Smooth muscle cell of the brain vasculature (primary cell): ENCODE measurements at places on chromosomes 5 and 9.

GRCh38 chr5:14507156-14507941 lies 74.2 kb upstream of the OTULINL start:
- DNase-seq: no peak

- peak; percentile 94 for DNase-seq
These were observed 32.9 kb upstream of the STXBP1 start for GRCh38 chr9:127578952-127579853.

DNA sequence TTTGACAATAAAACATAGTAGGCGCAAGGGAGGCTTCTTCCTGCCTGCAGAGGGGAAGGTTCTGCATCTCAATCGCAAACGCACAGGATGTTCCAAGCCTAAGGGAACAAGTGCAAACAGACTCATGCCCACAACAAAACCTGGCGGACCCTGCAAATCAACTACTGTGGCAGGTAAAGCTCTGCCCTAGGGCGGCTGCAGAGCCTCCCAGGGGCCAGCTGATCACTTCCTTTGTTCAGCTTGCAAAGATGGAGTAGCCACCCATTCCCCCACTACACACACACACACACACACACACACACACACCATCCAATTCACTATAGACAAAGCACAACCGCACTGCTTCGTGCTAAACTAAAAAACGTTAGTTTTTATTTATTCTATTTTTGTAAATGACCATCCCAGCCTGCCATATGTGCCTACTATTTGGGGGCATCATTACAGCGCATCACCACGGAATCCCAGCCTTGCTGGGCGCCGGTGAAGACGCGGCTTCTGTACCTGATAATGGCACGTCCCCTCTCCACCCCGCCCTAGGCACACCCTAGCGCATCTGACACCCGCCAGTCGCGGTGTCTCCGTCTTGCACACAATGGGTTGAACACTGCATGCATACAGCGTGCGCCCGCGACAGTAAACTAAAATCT lies 57.6 kb downstream of the DPYSL3 start:
- DNase-seq: no peak

DNA sequence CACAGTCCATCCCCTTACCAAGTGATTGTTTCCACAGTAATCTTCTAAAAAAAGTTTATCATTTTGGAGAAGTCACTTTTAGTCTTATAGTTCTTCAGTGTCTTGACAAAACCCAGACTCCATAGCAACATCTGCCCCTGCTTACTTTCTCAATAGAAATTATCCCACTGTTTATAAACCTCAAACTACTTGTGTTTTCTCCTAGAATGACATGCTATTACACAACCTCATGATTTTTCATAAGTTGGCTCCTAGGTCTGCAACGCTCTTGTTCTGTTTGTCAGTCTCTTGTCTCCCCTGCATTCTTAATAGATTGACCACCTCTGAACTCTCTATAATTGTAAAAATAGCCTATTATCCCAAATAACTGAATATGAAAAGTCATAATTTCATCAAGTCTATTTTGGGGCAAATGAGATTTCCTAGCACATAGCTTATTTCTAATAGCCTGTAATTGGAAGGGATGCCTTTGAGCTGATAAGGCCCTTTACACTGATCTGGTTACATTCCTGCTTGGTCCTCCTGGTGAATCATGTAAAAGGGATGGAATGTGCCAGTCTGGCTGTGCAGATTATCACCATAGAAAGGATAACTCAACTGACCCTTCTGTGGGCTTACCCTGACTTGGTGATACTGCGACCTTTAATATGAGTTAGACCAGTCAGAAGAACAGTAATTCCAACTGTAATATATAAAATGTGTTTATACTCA lies 69.6 kb downstream of the CHSY3 start:
- DNase-seq: no peak

GRCh38 chr5:157269165-157269671 lies 3.3 kb downstream of the CYFIP2 start:
- DNase-seq: no peak

- DNase-seq: peak; percentile 63
These were observed 49.0 kb downstream of the NPR3 start for GRCh38 chr5:32760091-32760509.

- DNase-seq: no peak
These were observed 427.1 kb downstream of the PRELID2 start for GRCh38 chr5:145408048-145408341.

GRCh38 chr5:1239505-1240251 lies 14.5 kb downstream of the SLC6A18 start:
- no peak for DNase-seq

DNA sequence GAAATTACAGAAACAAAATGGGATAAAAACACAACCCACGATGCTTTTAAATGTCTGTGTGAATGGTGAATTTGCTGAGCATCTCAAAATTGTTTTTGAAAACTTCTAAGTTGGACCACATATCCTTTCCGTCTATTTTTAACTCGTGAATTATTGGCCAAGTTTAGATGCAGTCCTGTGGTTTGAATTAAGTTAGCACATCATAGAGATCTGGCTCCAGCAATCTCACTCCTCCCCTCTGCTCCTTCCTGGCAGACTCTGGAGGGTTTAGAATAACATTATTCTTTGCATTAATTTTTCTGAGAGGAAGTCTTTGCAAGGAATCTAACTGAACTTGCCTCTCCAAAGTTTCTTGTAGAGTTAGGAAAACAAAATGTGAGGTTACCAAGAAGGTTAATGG lies 14.5 kb upstream of the ANKRD55 start:
- no peak for DNase-seq

DNA sequence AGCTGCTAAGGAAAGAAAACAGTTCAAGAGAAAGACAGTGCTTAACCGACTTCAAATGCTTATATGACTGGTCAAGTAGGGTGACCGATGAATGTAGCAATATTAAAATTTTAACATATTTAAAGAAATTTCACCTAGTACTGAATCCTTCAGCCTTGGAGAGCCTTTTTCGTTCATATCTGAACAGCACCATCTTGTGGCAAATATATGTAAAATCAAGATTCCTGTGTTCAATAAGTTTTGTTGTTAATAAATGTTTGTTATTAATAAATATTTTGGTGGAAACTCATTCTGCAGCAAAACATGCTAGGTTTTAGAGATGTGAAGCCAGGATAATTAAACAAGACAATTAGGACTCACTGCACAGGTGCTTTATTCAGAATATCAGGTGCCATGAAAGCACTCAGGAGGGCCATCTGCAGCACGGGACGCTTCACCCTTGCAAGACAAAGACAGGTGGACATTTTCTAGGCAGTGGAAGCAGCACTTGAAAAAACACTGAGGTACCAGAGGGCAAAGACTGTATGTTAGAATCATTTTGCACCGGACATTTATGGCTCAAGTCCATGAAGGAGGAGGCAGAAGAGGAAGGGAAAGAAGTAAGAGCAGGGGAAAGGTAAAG lies 15.6 kb downstream of the TICAM2 start:
- no peak for DNase-seq

- DNase-seq: no peak
These were observed 20.7 kb upstream of the STARD4 start for GRCh38 chr5:111532886-111533582.

- no peak for DNase-seq
These were observed at the start of gene PCDHB16 for GRCh38 chr5:141182248-141182647. TSS of gene PCDHB16 (plus strand) at chr5:141182387. CDS start at chr5:141182560, 173 bp downstream.

- DNase-seq: no peak
These were observed 144.8 kb upstream of the ADCY2 start for GRCh38 chr5:7251132-7251531.

DNA sequence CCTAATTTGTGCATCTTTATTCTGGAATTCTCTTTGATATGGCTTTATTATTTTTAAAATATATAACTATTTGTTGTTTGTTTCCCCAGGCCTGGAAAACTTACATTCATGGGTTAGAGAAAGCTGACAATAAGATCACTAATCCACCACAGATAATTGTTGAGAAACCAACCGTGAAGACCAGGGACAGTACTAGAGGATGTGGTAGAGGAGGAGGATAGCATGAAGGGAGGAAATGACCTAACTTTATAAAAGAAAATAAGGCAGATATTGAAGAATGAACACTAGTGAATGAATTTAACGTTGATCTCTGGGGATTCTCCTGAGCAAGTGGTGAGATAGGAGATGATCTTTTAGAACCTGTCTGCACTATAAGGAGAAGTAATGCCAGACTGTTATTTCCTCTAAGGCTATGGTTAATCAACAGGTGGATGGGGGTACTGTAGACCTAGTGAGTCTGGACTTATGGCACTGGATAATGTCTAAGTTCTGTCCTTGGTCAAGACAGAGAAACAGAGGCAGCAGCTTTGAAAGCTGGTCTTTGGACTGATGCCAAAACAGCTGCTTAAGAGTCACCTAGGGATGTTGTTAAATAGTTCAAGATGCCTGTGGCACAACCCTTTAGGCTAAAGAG lies 52.4 kb downstream of the NREP start:
- DNase-seq: no peak

- DNase-seq: no peak
These were observed 176.6 kb downstream of the ARHGAP26 start for GRCh38 chr5:142946547-142947426.

- no peak for DNase-seq
These were observed 414.6 kb downstream of the BNC2 start for GRCh38 chr9:16455842-16456241.

GRCh38 chr5:124554746-124555578 lies 191.5 kb downstream of the ZNF608 start:
- DNase-seq: no peak

- no peak for DNase-seq
These were observed 125.1 kb downstream of the BARX1 start for GRCh38 chr9:93830012-93830596.

DNA sequence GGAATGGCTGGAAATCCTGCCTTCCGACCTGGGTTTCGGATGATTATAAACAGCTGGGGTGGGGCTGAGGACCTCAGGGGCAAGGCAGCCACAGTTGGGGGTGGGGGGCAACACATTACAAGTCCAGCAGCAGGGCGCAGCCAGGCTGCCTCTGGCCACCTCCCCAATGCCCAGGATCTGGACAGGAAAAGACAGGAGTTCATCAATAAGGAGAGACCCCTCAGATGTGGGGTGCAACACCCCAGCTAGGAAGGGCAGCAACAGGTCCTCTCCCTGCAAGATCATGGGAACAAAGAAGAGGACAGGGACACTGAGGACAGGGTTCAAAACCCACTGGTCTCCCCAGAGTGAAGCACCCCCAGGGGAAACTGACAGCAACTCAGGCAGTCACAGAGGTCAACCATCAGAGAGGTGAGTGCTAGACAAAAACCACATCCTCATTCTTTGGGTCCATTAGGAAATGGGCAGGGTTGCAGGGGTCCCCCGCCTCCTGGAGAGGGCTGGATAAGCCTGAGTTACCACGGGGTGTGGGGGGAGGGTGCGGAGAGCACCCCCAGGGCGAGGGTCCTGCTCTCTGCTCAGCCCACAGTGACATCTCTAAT lies 33.5 kb downstream of the SEMA4D start:
- no peak for DNase-seq

DNA sequence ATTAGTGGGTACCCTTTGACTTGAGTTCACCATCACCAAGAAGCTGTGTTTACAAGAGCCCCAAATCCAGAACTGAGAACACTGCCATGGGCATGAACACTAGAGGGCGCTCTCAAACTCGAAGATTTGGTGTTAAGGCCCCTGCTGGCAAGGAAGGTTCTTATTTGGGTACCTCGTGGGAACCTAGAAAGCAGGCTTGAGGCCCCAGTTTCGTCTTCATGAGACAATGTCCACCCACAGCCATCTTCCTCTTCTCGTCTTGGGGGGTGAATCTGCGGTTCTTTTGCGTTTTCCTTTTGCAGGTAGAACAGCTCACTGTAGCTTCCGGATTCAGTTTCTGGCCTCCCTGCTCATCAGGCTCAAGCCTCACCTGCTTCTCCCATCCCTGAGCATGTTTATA lies 184.0 kb downstream of the SEMA5A start:
- no peak for DNase-seq

GRCh38 chr9:97904725-97905124 lies 17.6 kb downstream of the TRMO start:
- no peak for DNase-seq

- DNase-seq: no peak
These were observed 17.0 kb upstream of the CMBL start for GRCh38 chr5:10324518-10325370.

DNA sequence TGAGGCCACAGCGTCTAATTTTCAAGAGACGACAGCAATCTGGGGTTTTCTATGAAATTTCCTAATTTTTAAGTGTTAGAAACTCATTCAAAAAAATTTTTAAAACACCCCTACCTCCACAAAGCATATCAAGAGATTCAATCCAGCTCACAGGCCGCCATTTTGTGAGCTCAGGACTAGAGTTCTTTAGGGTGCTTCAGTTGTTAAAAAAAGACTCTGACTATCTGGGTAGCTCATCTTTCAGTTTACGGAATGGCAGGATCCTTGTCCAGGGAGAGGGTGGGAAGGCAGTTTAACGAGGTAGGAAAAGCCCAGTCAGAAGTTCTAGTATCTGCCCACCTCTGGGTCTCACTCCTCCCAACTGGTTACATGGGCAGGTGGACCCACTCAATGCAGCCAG lies 43.1 kb downstream of the CAMK2A start:
- DNase-seq: no peak

DNA sequence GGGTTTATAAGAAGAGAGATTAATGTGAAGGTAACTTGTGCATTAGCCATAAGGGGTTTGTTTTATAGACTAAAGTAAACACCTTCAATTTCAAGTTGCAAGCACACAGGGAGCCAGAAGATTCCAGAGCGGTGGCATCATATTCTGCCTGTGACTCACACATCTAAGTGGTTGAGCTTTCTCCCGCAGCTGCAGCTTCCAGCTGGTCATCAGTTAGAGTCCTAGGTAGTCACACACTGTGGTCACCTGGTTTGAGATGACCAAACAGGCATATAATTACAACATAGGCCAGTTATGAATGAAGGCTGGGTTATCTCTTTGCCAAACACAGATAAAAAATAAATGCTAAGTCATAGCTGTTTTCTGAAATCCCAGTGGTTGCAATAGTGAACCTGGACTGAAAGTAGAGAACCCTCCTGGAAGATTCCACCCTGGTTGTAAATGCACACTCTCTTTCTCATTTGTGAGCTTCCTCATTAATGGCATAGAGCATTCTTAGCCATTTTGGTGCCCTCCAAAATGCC lies 171.3 kb downstream of the GDNF start:
- peak; percentile 90 for DNase-seq

DNA sequence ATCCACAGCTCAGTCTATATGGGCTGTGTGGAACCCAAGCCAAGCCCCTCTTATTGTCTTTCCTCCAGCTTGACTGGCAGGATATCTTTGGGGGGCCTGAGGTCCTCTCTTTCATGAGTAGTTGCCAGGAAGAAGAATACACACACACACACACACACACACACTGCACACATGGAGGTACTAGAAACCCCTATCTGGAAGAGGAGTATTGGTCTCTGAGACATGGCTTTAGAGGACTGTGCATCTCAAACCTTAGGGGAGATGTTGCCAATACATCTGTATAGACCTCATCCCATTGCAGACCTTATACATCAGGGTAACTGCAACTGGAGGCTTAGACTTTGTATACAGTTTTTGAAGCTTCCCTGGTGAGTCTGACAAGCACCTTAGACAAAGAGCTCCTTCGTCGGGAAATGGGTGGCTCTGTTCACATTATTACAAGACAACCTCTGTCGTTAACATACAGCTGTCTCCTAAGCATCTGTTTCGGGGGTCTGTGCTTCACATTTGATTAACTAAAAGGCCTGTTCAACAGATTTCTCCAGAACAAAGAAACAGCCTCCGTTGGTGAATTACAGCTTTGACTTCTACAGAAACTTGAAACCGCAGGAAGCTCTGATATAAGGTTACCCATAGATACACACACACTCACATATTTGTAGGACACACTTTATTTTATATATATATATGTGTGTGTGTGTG lies 5.5 kb upstream of the ENTREP1 start:
- DNase-seq: no peak
